ENCODE measurements at places on chromosomes 2 and 18.

DNA sequence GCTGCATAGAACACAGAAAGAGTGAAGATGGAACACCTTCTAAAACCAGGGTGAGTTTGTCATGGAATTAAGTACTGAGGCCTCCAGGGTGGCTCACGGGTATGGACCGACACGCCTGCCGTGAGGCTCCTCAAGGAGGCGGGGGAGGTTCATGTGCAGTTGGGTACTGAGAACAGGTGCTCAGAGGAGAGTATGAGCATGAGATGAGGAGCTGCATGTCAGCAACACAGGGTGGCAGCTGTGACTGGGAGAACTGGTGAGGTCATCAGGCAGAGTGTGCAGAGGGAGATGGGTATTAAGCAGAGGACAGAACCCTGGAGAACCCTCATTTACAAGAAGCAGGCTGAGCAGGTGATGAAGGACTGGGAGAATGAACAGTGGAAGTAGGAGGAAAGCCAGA lies 63.2 kb upstream of the KLHL29 start:
- DNase-seq = no peak

DNA sequence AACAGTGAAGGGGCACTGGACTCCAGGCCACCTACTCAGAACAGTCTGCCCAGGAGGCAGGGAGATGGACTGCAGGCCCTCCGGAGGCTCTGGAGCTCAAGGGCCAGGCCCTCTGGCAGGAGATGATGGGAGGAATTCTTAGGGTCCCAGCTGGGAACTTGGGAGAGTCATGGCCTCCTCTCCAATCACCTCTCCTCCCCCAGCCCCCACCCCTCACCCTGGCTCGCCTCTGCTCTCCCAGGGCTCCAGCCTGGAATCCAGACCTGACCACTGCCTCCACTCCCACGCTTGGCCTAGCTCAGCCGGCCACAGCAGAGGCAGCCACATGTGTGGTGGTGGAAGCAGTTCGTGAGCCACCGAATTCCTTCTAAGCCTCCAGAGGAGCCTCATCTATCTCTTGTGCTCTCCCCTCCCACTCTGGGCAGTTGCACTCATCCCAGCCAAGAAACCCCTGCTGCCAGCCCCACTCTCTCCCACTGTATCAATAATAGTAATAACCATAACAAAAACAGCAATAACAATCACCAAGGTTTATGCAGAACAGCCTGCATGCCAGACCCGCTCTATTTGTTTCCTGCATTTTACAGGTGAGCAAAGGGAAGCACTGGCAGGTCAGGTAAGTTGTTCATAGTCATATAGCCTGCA lies 67.4 kb downstream of the TNS1 start:
- DNase-seq = no peak

DNA sequence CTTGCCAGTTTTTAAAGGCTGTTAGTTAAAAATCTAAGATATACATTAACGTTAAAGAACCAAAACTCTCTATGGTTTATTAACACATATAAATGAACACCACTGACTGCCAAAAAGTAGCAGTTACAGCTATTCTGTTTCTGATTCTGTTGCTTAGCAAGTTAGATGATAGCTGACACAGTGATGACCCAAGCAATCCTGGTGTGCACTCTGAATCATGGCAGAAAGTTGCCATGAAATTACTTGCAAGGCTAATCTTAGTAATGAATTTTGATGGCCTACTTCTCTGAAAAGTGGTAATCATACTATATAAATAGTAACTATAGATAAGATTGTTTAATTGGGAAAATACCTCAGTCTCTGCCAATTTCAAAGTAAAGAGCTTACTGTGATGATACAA lies 57.7 kb downstream of the ROCK2 start:
- DNase-seq = no peak

- DNase-seq = no peak
Observed at GRCh38 chr2:28930205-28930604, 35.7 kb downstream of the WDR43 start.

GRCh38 chr18:3193331-3193730 lies 26.4 kb downstream of the MYOM1 start:
- DNase-seq = no peak

DNA sequence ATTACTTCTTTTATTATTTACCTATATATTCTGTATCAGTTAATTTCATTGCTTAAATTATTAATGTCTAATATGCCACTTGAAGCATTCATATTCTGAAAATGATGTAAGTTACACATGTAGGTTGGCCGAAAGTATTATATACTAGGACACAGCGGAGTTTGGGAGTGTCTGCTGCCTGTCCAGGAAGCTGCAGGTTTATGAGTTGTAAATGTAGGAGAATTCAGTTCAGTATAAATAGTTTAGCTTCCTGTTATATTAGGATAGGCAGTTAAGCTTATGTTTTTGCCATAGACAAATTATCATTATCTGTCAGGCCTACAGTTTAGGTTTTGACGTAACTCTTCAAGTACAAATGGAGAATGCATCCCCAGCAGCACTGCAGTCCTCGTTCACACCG lies 18.9 kb upstream of the ZNF236 start:
- no peak for DNase-seq

DNA sequence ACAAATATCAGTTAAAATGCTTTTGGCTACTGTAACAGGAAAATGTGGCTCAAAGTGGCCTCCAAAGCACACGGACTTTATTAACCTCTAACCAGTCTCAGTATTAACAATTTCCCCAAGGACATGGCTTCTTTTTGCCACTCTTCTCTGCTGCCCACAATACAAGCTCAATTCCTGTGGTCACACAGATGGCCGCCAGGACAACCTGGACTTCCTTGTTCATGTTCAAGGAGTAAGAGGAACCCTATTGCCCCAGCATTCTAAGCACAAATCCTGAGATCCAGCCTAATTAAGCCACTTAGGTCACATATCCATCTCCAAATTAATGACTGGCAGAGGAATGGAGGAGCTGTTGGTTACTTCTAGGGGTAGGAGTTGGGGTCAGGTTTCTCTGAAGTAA lies 38.2 kb downstream of the AOX1 start:
- no peak for DNase-seq

GRCh38 chr2:110873056-110873502 lies 140.7 kb downstream of the ACOXL start:
- DNase-seq = no peak

DNA sequence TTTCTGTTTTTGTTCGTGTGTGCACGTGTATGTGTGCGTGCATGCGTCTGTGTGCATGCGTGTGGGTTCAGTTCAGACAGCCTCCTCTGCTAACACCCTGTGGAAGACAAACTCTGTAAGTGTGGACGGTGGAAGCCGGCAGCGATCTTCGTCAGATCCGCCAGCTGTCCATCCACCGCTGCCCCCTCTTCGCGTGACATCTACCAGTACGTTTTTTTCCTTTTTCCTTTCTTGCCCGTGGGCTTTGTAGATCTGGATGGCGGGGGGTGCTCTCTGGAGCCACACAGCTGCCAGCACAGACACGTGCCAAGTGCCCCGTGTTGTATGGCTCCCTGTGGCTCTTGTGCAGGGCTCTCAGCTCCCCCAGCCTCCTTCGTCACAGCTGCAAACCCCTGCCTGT lies 32.3 kb downstream of the ITGB1BP1 start:
- DNase-seq = no peak

- no peak for DNase-seq
Observed at GRCh38 chr18:2900684-2901422, 54.0 kb downstream of the EMILIN2 start.

- no peak for DNase-seq
Observed at GRCh38 chr2:10059552-10060335, 16.4 kb downstream of the KLF11 start.

GRCh38 chr2:120828829-120829632 lies 93.4 kb downstream of the GLI2 start:
- no peak for DNase-seq

GRCh38 chr2:195320413-195320973 lies 336.5 kb upstream of the SLC39A10 start:
- DNase-seq = no peak

- DNase-seq = no peak
Observed at GRCh38 chr2:86213699-86214502, 14.6 kb downstream of the MRPL35 start.

DNA sequence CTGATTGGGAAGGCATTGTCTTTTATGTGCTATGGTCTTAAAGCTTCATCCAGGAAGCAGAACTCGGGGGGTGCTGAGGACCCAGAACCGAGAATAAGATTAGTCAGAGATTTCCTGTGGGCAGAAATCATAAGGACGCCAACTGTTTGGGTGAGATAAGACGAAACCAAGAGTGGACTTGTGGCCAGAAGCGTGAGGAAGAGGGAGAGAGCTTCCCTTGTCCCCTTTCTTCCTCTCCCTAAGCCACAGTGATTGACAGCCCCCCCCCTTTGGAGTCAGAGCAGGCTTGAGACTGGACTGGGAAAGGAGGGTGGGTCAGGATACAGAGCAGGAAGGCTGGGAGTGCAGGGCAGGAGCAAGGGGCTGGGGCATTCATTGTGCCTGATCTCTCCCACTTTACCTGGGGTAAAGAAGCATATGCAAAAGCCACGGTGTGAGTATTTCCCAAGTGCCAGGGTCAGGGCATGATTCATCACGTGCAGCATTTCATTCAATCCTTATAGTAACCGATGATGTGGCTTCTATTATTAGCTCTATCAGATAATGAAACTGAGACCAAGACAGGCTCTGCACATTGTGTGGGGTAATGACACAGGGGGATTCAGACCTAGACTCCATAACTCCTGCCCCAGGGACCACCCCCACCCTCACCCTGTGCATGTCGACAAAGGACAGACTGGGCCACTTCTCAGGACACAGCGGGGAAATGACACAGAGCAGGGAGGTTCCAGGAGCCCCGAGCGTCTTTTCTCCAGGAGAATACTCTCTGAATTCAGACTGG lies 3.0 kb upstream of the IL1RN start:
- DNase-seq = no peak

DNA sequence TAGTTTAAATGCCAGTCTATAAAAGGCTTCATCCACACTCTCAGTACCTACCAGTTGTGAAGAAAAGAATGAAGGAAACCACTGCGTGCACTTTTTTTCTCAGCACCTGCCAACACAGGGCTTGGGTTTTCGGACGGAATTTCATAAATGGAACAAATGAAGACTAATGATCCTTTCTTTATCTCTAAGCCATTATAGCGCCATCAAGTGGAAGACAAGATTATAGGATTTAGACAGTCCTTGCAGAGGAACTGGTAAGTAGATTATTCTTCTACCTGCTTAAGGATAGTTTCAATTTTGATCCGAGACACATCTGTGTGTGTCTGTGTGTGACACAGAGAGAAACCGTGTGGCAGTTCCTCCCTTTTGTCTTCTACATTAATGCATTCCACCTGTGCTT lies 245.6 kb downstream of the NRXN1 start:
- DNase-seq = no peak

All from SW 1271 (cell line).